Activated CD4-positive, alpha-beta T cell treated with anti-CD3 and anti-CD28 coated beads, Interleukin-2, amount 50 U/mL, for 1 hour (primary cell): ENCODE measurements at places on chromosomes 16 and 17.

DNA sequence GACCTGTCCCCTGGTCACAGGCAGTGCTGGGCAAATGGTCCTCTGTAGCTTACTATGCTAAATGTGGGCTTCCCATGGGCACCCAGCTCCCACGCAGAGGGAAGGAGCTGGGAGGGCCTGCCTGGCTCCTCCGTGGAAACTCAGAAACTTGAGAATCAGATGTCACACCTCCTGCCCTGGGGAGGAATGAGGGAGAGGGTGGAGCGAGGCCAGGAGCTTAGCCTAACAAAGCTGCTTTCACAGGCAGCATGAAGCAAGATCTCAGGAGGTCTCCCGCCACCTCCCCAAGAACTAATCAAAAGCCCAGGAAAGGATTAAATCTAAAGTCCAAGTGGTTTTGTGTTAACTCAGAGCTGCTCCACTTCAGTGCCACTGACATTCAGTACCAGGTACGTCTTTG, 33.6 kb upstream of the XYLT2 start:
- DNase-seq: no peak

DNA sequence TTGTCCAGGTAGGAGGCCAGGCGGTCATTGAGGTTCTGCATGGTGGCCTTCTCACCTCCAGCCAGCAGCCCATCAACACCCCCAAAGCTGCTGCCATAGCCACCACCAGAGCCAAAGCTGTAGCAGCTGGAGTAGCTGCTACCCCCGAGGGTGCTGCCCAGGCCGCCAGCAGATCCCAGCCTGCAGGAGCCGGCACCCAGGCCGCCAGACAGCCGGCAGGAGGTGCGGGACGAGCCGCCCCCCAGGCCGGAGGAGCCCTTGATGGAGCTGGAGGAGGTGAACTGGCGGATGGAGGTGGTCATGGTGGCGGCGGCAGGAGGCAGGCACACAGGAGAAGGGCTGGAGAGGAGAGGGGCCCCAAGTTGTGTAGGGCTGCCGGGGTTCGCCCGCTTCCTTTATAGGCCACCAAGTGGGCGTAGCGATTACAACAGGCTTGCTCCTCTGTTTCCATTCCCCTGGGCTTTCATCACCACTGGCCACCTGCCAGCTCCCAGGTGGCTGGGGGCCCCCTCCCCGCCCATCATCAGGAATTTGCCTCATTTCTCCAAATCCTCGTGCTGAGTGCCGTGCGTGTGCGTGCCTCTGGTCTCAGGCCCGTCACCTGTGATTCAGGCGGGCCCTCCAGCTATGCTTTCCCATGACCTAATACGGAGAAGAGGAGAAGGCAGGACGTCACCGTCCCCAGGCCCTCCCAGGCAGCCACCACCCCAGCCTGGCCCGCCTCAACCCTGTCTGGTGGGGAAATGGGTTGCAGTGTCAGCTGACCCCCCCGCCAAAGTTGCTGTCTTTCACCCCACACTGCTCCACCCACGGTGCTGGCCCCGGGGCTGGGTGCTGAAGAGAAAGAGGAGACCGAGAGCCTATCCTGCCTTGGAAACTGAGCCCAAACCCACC, at the start of gene KRT17:
KRT17 (minus strand) TSS at position 368 of the 894 bp plus-strand sequence; CDS start at position 302, 66 bp downstream.
- DNase-seq: no peak

DNA sequence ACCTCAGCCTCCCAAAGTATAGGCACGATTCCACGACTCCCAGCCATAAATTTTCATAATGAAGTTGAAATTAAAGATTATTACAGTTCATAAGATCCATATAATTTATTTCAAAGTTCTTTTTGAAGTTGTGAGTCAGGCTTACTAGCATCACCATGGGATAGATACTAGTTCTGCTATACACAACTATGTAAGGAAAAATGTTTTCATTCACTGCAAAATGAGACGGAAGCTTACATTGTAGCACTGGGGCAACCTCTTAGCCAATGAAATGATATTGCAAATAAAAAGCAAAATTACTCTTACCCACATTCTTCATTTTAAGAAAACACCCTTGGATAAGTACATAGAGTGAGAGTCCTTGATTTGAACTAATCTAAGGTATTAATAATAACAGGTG, 18.8 kb upstream of the MARCHF10 start:
- DNase-seq: no peak

DNA sequence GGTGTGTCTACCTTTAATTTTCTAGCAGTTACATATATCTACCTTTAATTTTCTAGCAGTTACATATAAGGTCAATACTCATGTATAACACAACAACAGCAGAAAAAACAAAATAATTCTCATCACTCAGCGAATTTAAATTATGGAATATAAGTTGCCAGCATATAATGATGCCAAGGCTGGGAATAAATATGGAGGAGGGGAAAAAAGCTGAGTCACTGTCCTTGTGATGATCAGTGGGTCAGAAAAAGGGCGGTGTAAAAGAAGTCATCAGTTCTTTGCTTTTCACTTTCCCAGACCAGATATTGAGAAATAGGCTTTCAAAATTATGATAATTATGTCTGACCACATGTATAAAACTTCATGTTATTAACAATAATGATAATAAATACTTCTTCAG, 1471.7 kb downstream of the CDH8 start:
- no peak for DNase-seq

DNA sequence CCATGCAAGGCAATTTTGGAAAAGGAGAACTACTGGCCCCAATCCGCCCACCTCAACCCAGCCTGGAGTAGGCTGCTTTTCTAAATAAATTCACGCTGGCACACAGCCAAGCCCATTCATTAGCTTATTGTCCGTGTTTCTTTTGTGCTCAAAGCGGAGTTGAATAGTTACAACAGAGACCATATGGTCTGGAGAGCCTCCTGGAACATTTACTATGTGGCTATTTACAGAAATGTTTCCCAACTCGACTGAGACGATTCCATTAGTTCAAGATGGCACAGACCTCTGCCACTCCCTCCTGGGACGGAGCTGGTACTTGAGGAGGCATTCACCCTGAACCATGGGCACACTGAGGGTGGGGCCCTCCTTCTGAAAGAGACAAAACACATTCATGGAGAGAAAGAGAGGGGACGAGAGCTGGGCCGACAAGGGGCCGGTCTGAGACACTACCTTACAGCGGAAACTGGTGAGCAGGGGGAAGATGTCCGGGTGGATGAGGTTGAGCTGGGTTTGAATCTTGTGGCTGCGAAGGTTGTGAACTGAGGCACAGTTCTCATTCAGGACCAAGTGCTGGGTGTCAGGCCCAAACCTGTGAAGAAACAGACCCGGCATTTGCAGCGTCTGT, 15.7 kb downstream of the ELAC2 start:
- DNase-seq: no peak

GRCh38 chr17:28634206-28634865, 10.6 kb downstream of the BLTP2 start:
- no peak for DNase-seq

DNA sequence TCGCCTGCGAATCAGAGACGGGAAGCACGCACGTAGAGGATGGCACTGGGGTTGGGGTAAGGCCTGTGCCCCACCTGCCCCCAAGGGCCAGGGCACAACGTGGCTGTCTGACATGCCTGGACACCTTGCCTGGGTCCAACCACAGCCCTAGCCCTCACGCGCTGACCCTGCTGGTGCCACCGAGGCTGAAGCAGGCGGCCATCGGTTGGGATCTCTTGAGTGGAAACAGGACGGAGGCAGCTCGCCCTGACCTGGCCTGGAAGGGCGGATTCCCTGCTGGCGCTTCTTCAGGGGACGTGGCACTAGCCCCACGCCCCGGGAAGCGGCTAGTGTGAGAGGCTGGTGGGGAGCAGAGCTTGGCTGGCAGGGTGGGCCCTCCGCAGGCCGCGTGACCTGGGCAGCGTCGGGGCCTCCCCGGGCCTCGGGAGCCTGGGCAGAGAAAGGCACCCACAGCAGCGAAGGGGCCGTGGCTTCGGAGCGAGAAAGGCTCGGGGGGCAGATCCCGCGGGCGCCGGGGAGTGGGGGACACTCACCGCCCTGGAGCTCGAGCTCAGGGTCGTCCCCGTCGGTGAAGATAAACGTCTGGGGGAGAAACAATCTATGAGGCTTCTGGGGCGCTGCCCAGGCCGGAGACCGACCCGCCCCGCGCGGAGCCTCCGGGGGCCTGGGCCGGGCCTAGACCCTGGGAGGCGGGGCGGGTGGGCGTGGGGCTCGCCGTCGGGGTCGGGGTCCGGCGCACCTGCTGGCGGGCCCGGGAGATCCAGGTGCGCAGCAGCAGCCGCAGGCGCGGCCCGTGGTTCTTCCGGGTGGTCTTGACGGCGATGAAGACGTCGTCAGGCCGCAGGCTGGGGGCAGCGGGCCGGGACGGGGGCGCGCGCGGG, 610 bp downstream of the RFNG start:
- no peak for DNase-seq

GRCh38 chr16:50717091-50717490, 23.7 kb downstream of the NOD2 start:
- no peak for DNase-seq

- no peak for DNase-seq
Observed at GRCh38 chr17:13753154-13753553, 151.4 kb upstream of the HS3ST3A1 start.

DNA sequence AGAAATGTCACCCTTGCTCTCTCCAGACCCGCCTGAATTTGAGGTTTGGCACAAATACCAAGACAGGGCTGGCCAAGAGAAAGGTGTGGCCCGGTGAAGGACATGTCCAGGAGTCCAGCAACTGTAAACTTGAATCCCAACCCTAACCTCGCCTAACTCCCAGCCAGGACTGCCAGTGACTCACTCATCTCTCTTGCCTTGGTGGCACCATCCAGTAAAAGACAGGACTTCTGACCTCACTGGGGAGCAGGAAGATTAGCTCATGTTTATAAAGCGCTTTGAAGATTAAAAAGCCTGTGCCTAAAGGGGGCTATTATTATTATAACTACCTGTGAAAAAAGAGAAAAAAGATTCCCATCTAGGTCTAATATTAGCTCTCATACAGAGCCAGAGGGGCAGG, 335.3 kb downstream of the SOX9 start:
- no peak for DNase-seq

DNA sequence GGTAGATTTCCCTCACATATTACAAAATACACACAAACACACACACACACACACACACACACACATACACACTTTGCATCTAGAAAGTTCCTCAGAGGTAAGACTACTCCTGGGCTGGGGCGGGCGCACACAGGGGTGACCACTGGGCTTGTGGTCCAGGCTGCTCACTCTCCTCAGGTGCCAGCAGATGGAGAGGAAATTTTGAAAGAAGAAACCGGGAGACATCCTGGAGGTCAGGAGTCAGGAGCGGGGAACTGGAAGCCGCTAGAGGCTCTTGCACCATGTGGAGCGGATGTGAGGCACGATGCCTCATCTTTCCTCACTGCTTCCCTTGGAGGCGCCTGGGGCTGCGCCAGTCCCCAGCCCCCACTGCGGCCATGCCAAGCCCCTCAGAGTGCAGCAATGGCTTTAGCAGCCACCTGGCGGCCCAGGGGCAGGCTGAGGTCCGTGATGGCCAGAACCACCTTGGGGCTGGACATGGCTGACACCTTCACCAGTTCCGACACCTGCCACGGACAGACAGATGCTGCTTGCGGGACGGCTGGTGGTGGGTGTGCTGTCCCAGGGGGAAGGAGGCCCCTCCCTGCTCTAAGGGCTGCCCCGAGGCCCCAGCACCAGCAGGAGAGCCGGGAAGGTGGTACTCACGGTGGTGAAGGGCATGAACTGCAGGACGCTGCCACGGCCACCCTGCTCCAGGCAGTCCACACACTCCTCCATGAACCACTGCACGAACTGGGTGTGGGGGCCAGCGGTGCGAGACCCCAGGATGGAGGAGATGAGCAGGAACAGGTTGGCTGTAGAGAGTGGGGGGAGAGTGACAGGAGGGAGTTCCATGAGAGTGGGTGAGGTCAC, 4.1 kb downstream of the CSF3 start:
- DNase-seq: no peak

DNA sequence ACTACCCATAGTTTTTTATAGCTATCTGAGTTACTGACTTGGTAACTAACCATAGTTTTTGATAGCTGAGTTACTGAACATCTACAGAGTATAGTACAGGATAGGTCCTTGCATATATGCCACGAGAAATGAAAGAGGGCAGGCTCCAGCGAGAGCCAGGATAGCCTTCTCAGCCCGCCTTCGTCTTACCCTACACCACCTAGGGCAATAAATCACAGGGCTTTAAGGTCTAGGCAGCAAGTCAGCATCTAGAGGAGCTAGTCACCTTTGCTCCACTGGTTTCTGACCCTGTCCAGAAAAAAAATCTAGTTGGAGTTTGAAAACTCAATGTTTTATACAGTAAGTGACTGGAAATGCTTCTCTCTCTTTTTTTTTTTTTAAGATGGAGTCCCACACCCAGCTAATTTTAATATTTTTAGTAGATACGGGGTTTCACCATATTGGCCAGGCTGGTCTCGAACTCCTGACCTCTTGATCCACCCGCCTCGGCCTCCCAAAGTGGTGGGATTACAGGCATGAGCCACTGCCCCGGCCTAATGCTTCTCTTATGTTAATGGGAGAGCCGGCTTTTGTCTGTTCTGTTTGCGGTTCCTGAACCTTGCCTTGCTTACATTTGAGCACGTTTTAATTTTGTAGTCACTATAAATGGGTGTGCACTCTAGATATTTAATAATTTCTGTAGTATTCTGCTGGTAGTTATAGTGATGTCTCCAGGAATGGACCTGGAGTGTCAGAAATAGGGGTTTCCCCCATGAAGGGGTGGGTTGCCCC, 2.8 kb downstream of the BFAR start:
- no peak for DNase-seq

DNA sequence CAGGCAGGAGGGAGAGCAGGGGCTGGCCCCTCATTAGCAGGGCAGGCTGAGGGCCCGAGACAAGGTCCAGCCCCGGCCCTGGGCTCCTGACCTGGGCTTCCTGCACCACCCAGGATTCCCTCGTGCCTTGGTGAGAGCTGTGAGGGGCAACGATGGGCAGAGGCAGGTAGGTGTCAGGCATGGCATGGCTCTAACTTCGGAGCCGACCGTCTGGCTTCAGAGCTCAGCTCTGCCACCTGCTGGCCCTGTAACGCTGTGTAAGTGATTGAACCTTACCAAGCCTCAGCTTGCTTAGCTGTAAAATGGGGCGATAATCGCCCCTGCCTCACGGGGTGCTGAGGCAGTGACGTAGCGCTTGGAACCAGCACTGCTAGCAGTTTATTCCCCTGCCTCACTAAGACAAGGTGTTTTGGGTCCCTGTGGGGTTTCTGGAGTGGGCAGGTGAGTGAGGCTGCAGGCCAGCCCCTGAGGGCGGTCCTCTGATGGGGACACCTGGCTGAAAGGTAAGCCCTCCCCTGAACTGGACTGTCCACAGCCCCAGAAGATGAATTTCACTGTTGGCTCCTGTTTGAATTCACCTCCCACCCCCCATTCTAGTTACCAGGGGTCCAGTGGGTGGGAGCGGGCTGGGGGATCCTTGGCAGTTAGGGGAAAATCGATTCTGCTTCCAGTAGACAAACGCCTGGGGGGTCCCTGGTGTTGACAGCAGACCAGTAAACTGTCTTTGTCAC, 184.8 kb upstream of the GSE1 start:
- peak; percentile 54 for DNase-seq

GRCh38 chr17:32909787-32910369, 18.1 kb upstream of the TMEM98 start:
- peak; percentile 28 for DNase-seq
